ENCODE measurements at places on chromosomes 16 and 17.

DNA sequence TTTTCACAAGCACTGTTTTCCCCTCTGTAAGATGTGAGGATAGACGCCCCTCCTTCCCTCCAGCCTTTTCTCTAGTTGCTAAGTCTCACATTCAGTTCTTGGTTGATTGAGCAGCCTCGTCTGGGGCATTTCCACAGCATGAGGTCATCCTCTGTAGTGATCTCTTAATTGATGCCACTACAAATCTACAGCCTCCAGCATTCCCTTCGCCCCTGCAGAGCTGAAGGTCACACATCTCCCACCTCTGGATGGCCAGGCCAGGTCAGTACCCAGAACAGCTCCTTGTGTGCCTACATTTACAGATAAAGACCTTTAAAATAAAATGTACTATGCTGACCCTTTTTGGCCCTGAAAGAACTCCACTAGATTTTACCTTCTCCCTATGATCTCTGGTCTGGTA lies 32.5 kb upstream of the CDH11 start:
- DNase-seq = no peak

DNA sequence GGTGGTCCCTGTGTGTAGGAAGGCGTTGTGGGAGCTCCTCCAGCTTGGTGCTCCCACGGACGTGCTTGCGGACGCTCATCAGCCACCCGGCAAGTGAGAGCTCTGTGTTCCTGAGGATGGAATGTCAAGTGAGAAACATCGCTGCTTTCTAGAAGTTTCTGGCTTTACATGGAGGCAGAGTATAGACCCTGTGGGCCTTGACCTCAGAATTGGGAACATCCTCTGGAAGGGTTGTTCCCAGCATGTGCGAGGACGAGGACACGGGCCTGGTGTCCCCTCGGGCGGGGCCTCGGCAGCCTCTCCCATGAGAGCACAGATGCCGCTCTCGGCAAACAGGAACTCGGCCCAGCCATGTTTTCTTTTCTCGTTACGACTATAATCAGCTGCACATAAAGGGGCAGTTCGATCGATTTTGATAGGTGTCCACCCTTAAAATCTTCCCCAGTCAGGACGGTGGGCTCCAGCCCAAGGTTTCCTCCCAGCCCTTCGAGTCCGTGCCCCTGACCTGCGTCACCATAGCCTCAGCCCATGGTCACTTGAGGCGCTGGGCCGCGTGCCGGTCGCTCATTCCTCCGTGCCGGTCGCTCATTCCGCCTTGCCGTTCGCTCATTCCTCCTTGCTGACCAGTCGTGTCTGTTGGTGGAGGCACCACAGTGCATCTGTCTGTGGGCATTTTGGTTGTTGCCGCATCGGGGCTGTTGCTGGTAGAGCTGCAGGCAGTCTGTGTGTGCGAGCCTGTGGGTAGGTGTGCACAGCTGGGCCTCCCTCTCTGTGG lies 91.3 kb upstream of the ZNF750 start:
- no peak for DNase-seq

DNA sequence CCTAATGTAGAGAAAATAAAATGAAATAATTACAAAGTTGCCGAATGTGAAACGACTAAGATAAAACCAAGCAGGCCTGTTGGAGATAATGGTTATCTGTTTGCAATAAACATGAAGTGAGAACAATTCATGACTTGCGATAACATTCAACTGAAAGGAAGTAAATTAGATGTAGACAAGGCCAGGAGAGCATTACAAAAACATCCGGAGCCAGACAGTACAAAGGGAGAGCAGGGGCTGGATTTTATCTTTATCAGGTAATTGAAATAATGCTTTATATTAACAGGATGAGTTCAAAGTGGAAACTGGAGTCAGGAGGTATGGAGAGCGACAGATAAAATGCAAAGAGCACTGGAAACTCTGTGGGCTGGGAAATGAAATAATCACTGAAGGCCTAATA lies 265.6 kb upstream of the GOT2 start:
- DNase-seq = no peak

DNA sequence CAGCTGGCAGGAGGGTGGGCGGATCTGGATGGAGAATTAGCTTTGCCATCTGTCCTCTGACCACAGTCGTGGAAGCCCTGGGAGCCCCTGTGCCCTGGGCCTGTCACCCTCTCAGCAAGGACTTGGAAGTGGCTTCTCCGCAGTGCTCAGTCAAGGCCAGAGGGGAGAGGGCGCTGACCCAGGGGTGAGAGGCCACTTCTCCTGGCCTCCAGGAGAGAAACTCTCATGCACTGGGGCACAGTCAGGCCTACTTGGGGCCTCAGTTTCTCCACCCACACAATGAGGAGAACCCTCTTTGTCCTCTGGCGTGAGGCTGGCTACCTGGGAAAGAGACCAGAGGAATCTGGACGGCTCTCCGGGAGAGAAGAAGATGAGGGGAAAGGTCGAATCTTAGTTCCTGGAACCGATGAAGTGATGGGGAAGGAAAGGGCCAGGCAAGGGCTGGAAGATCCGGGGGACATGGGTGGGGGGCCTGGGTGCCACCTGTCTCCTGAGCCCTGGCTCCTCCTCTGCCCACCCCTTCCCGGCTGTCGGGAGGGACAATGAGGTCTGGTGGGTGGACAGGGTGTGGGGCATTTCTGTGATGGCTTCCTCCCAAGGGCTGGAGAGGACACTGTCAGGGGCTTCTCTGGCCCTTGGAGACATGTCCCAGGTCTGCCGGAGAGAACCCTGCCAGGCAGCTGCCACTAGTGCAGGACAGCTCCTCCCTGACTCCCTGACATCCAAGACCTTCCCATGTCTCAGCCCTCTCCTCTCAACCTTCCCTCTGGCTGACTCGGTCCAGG lies 9.0 kb upstream of the ARHGAP27 start:
- no peak for DNase-seq

DNA sequence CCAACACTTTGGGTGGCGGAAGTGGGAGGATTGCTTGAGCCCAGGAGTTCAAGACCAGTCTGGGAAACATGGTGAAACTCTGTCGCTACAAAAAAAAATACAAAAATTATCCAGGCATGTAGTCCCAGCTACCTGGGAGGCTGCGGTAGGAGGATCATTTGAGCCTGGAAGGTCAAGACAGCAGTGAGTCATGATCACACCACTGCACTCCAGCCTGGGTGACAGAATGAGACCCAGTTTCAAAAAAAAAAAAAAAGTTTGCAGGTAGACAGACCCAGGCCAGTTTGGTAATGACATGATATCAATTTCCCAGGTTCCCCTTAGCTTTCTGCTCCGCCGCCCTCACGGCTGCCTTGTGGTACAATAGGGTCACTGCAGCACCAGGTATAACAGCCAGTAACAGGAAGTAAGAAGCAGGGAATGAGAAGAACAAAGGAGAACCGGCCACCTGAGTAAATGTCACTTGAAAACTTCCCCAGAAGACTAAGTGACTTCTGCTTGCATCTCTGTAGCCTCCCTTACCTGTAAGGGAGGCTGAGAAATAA lies 201.2 kb upstream of the HSBP1 start:
- no peak for DNase-seq

DNA sequence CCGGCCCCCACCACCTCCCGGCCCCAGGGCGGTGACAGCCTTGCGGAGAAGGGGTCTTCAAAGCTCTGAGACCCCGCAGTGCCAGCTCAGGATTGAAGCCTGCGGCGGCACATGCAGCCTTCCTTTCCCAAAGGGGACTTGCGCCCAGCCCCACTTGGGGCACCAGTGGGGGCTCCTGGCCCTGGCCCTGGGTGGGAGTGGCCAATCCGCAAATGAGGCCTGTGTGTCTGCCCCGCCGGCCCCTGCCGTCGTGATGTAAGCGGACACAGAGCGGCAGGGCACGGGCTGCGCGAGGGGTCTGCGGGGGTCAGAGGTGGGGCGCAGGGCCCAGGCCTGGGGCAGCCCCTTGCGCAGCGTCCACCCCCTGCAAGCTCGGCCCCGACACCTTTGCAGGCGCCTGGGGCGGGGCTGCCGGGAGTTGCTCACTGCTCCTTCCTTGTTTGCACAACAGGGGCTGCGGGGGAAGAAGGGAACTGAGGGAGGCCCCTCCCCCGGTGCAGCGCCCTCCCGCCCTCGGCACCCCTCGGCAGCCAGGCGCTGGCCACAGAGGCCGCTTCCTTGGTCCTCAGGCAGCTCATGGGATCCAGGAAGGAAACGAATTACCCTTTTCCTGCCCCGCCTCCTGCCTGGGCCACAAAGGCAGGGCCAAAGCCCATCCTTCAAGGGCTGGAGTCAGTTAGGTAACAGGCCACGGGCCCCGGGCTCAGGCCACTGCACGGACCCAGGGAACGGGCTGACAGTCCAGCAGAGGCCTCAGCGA lies 2.9 kb downstream of the SLC16A3 start:
- no peak for DNase-seq

DNA sequence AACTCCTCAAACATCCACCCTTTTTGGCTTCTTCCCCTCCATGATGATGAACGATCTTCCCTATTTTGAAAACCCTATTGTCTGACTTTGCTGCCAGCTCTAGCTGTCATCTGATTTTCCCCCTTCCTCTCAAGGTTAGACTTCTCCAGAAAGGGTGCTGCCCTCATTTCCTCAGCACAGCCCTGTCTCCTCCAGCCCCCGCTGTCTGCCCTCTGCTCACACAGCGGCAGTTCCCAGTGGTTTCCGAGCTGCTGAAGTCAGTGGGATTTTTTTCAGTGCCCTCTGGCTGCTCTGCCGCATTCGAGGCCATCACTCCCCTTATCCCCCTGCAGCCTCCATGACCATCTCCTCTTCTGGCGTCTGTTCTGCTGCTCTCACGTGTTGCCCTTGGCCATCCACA lies 26.6 kb upstream of the C17orf107 start:
- DNase-seq = no peak

DNA sequence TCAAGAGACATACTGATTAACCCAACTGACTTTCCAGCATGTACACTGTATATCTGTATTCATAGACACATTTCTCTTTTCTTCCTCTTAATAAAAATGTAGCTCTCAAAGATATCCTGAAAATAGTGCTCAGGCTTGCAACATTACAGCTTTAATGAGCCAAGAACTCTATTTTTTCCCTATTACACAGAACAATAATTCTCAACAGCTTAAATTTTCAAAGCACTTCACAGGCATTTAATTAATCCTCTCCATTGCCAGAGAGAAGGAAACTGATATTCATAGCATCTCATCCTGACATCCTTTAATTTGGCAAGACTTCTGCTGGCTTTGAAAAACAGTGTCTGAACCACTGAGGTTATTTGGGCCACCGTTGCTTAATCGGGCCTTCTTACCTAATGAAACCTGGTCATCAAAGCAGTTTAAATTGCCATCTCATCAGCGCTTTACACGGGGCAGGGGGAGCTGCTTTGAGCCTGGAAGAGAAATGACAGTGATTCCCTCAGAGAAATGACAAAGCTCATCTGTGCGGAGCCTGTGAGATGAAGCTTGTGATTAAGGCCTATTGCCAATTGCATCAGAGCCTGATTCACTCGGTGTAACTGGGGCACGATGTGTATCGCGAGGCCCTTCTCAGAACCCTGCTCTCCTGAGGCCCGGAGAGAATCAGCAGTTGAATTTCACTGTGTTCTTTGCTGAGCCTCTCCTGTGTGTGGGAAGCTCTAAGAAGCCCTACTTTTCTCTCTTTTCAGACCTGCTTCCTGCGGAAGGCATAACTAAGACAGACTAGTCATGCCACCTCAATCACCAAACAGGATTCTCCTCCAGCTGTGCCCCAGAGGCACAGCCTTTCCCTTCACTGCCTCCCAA lies 8.5 kb upstream of the SIAH1 start:
- DNase-seq = no peak

DNA sequence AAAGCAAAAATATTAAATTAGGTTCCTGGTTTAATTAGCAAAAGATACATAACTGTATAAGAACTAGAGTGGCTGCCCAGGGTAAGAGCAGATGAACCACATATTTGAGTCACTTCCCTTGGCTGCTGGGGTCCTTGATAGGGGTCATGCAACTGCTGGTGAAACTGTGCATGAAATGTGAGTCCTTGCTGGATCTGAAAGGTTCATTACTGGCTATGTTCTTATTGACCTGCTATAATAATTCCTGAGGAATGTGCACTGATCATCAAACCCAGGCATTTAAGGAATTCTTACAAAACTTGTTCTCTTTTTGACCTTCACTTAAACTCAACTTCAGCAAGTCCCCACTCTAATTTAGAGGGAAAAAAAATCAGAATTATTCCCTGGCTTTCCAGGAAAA lies 183.4 kb downstream of the ZNF18 start:
- no peak for DNase-seq

- no peak for DNase-seq
These were observed 162.0 kb upstream of the RPH3AL start for GRCh38 chr17:514584-514983.

- no peak for DNase-seq
These were observed 68.5 kb downstream of the RPA1 start for GRCh38 chr17:1898332-1898731.

DNA sequence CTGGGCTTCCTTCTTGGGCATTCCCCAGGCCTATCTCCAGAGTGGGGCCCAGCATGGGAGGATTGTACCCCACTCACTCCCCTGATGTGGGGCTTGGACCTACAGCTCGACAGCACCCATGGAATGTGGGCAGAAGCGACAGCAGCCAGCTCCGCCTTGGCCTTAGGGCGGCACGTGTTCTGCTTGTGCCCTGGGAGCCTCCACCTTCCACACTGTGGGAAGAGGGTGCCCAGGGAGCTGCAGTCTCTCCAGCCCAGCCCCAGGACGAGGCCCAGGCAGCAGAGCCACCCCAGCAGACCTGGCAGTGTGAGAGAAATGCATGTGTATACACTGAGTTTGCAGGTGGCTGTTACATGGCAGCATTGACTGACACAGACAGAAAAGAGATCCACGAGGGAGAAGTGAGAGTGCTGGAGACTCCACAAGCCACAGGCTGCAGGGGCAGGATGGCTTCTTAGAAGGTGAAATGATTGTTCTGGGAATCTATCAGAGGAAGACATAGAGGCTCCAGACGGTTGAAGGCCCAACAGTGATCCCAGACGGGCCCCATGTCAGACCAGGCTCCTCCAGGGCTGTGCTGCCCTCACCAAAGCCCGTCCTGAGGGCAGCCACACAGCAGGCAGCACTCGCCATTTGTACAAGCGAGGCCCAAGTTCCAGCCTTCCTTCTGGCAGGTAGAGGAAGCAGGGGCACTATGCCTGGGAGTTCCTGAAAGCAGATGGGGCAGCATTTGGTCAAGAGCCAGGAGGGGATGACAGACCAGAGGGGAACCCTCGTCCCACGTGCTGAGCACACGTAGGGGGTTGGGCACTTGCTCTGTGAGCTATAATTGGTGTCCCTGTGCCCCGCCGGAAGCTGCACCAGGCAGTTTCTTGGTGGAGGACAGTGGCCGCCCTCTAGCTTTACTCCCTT lies 2.8 kb upstream of the DNASE1 start:
- no peak for DNase-seq

- no peak for DNase-seq
These were observed 42.3 kb downstream of the SLC7A5 start for GRCh38 chr16:87826798-87827587.

DNA sequence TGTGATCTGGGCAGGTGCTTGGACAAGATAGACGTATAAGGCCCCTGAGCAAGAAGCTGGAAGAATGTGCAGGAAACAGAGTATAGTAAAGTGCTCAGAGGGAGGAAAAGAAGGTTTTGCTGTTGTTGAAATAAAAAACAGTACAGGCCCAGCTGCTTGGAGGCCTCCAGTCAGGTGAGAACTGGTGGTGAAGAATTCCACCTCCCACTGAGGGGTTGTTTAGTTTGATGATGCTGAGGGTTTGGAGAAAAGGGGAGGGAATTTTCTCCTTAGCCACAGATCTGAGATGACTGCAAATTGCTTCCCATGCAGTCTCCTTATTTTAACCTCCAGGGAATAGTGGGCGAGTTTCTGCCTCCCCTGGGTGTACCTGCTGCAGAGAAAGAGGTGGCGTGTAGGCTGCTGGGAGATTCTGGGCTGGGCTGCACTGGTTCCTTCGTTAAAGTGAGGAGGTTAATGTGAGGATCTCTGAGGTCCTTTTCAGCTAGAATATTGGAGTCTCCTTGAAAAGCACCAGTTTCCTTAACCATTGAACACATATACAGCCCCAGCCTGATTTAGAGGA lies 25.8 kb downstream of the SMPD3 start:
- DNase-seq = no peak
